ENCODE measurements at places on chromosomes 2 and 18.

DNA sequence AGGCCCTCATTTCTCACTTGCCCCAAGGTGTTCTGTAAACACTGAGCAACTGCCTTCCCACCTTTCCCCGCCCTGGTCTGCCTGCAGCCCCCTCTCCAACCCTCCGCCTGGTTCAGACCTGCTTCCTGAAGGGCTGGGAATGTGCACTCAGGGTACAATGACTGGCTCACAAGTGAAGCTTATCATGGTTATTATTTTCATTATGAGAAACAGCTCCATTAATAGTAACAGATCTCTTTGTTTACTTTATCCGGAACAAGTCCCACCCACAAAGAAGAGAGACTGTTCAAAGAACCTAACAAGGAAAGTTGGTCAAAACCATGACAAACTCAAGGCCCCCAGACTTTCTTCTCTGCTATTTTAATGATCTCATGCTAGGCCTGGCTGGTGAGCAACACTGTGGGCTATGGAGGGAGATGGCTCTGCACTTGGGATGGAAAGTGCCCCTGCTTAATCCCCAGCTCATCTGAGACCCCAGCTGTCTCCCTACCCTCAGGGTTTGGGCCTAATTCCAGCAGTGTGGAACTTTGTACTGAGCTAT is 36.7 kb downstream of the ARHGAP25 start:
- no peak for DNase-seq

DNA sequence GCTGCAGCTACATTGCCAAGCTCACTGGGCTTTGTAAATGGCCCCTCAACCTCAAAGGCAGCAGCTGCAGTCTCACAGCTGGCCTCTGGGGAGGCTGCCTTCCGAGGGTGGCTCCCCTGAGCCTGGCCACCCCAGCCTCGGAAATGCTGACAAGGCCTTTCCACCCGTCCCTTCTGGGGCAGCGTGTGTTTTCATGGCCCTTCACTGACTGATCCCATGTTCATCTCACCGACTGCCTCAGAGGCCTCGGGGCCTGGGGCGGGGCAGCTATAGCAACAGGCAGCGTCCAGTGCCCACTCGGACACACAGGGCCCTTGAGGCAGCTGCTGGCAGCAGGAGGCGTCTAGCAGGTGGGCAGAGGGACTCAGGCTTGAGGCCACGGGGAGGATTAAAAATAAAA is 149.7 kb downstream of the GLI2 start:
- DNase-seq = no peak

DNA sequence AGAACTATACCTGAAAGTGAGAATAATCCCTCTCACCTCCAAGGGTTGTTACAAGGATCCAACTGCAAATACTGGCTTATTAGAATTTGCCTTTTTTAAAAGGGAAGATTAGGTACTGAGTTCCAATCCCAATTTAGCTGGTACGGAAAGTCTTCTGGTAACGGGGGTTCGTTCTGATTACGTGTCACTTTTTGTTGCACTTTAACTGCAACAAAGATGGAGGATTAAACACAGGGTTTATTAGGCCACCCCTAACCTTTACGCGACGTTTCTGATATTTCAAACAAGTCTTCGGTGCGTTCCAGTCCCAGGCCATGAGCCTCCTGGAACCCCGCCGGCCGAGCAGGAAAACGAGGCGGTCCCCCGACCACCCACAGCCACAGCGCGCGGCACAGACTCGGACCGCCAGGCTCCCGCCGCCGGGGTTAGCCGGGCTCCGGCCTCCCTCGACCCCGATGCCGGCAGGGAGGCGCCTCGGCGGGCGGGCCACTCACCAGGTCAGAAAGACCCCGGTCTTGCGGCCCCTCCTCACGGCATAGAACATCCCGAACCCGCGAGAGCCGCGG is 411 bp downstream of the RNASEH1 start:
- no peak for DNase-seq

- DNase-seq = no peak
Observed at GRCh38 chr2:235966396-235966795, 201.8 kb downstream of the GBX2 start.
